Osteoblast (primary cell): ENCODE measurements at places on chromosomes 4 and X. TPM values are rescaled to one million over a fixed set of nuclear protein-coding genes. Genes with fewer than 3 reads are reported as not detected.

GATA1 gene
- not detected in 2 replicates for total RNA-seq

- no peak for DNase-seq
Measured at GRCh38 chrX:21374994-21375707, 933 bp downstream of the CNKSR2 start.

DNA sequence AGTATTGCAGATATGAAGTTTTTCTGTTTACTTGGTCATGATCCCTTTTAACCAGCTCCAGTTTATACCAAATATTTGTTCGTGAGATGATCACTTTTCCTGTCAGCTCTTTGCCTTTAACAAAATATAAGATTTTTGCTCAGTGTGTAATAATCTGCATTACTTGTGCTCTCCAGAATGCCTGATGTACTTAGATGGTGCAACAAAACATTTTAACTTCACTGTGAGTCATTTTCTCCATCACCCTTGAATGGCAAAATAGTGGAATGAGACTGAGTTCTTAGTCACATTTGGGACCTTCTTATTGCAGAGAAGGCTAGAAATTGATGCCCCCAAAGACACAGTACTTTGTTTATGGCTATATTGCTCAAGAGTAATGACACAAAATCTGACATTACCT is 252.0 kb downstream of the FRMPD4 start:
- DNase-seq: peak; percentile 10

GRCh38 chrX:72003811-72004750 is 93.4 kb downstream of the NHSL2 start:
- DNase-seq: peak; percentile 76

ARMCX6 gene
- 31.8 and 35.1 TPM in 2 replicates for total RNA-seq

DNA sequence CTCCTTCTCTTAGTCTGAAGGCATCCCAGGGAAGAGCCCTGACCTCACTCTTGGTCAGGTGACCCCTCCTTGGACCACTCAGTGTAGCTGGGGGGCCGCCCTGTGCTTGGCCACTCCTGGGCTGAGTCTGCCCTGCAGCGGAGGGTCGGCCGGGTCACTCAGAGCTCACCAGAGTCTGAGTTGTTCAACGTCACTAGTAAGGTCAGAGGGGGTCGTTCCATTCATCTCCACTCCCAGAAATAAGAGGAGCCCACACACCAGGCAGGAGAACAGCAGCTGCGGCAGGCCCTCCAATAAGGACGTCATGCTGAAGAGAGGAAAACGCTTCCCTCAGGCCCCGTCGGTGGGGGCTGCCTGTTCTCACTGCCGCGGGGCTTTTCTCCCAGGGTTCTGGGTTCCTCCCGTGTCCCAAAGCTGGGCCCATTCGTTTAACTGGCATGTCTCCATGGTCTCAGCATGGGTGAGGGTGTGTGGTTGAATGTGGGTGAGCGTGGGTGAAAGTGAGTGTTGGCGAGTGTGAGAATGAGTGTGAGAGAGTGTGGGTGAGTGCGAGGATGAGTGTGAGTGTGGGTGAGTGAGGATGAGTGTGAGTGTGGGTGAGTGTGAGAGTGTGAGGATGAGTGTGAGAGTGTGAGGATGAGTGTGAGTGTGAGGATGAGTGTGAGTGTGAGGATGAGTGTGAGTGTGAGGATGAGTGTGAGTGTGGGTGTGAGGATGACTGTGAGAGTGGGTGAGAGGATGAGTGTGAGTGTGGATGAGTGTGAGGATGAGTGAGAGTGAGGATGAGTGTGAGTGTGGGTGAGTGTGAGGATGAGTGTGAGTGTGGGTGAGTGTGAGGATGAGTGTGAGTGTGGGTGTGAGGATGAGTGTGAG is 47.7 kb downstream of the ING2 start:
- DNase-seq: no peak

DNA sequence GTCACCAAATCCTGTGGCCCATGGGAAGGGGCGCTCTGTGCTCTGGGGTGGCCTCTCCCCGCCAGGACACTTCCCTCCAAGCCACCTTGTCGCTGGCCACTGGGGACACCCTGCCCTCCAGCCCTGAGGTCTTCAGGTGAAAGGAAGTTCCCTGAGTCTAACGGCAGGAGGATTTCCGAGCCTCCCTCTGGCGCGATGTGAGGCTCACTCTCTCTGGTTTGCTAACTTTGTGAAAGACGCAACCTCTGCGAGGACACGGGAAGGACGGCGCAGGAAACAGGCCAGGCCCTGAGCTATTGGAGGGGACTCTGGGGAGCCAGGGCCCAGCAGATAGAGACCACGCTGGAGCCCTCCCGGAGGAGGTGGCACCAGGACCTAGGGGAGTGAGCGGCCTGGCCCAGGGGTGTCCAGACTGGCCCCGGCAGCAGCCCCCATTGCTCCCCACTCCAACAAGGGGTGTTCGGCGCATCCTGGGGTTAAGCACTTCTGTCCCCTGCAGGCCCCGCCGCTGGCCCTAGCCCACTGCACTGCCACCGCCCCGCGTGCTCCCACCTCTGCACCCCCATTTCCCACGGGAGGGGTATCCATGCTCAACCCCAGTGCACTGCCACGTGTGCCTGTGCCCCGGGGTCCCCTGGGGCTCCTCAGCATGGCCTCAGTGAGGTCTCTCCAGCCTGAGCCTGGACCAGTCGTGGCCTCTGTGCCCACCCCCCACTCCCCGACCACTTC is 72.2 kb upstream of the MXD4 start:
- DNase-seq: peak; percentile 88

- DNase-seq: no peak
Measured at GRCh38 chr4:25449270-25449669, 72.2 kb downstream of the ANAPC4 start.

CASK gene
- total RNA-seq: 40.4 and 55.4 TPM in 2 replicates

DNA sequence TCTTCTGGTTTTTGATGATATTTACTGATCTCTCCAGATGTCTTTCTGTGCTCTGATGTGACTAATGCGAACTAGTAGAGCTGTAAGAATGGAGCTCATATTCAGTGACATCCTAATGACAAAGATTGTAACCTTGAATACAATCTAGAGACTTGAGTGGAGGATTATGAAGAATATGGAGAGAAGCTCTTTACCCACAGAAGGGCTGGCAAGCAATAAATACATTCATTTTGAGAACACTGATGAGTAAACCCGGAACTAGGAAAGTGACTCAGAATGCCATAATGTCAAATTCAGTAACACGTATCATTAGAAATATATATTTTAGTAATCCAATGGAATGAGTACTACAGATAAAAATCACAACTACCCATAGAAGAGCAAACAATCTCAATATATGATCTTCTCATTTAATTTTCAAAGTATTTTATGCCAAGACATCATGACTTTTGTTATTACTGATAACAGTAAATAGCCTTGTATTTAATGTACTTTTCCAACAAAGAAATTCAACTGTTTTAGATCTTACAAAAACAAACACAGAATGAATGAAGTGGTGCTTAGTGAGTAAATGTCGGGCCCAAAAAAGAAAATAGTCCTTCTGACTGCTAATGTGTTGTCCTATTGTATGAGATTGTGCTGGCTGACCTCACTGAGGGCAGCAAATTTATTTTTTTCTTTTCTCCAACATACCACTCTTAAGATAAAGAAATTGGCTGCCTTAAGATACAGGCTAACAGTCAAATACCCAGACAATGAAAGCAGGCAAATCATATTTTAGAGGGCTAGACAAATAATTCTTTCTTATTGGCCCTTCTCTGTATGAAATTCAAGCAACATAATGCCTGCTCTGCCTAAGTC is 49.2 kb upstream of the HDAC8 start:
- no peak for DNase-seq

FMR1NB gene
- total RNA-seq: not detected in 2 replicates

GRCh38 chr4:184755278-184755677 is 21.4 kb upstream of the CENPU start:
- DNase-seq: peak; percentile 83

GRCh38 chr4:185685804-185686203 is 126.2 kb downstream of the SORBS2 start:
- DNase-seq: no peak

DNA sequence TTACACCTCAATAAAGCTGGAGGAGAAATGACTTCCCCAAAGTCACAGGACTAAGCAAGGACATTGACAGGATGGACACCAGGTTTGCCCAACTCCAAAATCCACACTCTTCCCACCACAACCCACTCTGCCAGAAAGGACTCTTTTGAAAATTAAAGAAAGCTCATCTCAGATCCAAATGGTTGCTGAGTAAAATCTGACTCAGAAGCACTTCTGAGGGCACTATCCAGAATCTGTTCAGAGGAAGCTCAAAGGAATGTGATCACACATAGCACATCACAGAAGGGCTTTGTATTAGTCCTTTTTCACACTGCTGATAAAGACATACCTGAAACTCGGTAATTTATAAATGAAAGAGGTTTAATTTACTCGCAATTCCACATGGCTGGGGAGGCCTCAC is 155.5 kb downstream of the RAB28 start:
- peak; percentile 26 for DNase-seq

PF4V1 gene
- not detected in 2 replicates for total RNA-seq

TASL gene
- not detected in 2 replicates for total RNA-seq

CT83 gene
- not detected in 2 replicates for total RNA-seq

DNA sequence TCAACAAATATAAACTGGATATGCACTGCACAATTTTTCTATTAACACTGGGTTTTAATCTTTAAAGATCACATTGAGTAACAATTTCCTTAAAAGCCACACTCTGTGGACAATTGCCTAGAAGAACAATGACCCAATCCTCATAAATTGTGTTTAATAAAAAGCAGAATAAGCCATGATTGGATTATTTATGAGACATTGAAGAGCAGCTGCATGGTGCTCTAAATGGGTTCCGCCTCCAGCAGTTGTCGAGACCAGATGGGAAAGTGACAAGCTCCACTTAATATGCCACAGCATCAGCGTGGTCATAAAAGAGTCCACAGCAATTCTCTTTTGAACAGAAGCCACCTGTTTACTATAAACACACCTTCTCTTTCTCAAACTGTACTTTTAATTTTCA is 635.2 kb upstream of the FRG1 start:
- DNase-seq: no peak

GRCh38 chr4:182206916-182207315 is 36.3 kb upstream of the TENM3 start:
- no peak for DNase-seq

- DNase-seq: no peak
Measured at GRCh38 chr4:18077808-18078207, 56.3 kb upstream of the LCORL start.

SSX3 gene
- not detected in 2 replicates for total RNA-seq

DNA sequence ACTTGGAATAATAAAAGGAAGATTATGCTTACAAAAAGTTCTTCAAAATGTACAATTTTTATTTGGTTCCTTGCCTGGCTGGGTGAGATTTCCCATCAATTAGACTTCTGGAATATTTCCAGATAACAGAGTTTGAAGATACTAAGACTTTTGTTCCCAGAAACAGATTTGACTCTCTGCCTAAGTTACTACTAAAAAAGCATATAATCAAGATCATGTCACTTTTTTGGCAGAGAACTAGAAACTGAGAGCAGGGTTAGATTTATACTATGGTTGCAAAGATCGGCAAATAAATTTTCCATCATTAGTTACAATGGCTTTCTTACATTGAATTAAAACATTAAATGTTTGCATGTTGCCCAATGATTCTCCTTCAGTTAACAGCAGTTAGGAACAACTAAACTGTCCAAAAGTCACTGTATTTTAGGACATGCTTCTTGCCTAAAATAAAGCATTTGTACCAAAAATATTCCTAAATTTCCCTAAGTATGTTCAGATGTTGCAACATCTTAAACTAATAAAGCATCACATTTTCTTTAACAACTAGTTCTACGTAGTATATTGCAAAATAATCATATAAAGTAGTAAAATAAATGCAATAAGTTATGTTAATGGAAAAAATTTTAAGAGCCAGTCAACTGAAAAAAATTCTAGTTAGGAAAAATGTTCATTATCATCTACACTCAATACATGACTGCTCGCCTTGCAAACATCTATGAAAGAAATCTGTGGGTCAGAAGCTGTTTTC is 73.0 kb downstream of the SEC24D start:
- no peak for DNase-seq

GRCh38 chrX:130861462-130861861 is 41.5 kb downstream of the ENOX2 start:
- DNase-seq: no peak

EGF gene
- 0.36 and 1.2 TPM in 2 replicates for total RNA-seq

DNA sequence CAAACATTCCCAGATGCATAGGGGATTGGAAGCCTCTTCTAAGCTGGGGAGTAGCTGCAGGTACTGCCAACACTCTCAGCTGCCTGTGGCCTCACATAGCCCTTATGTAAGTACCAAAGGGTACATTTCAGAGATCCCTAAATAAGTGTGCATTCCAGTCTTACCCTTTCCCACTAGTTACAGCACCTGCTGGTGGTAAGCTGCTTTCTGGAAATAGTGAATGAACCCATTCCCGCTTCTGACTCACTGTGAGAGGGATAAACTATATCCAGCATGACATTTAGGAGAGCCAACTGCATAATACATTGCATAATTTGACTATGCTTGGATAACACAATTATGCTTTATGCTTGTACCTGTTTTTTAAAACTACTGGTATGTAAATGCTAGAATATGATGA is 149.0 kb downstream of the FAM13A start:
- DNase-seq: no peak

GRCh38 chr4:105709081-105709450 is 482 bp downstream of the GSTCD start:
- peak; percentile 77 for DNase-seq

EVC2 gene
- total RNA-seq: 17.4 and 19.2 TPM in 2 replicates

CNKSR2 gene
- 1.2 and 1.8 TPM in 2 replicates for total RNA-seq

DNA sequence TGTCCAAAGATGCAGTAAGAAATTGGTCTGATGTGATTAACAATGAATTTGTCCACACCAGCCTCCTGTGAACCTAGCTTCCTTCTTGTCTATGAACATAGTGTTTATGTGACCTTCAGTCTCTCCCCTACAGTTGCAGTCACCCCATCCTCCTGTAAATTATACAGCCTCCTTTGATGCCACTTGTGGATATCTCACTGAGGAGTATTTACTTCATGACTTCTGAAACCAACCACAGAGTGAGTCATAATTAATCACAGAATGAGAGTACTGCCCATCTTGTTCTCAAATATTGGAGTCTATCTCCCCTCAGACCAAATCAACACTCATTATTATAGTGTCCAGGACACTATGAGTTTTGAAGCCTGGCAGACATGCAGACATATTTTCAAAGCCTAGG is 27.3 kb upstream of the XAGE2 start:
- DNase-seq: no peak

DNA sequence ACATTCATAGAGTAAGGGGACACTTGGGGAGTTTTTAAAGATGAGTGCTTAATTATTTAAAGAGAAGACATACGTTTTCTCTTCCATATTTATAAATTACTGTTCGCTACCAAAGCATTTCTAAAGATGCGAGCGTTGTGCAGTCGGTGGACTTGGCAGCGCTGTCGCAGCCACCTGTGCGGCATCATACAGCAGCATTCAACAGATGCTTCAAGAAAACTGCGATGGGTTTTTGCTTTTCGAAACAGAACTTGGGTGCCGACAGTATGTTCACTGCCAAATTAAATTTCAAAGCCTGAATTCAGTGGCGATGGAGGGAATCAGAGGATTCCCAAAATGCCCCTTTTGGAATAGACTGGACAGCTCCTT is 1.6 kb upstream of the HTR2C start:
- DNase-seq: no peak

DNA sequence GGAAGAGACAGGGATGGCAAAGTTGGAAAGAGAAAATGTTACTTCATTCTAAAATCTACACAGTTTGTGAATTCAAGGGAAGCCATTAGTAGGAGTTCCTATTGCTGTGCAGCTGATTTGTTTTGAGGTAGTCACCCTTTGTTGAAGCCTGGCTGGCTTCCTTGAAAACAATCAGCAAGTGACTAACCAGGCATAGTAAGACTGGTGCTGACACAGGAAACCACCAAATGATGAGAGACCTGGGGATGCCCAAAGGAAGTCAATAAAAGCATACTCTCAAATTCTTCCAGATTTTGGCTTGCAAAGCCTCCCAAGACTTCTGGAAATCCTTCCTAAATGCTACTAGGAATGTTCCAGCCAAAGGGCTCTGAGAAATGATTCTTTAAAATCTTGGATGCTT is 23.9 kb upstream of the PRDM8 start:
- DNase-seq: peak; percentile 90

DDX53 gene
- not detected in 2 replicates for total RNA-seq
